A549 (cell line): ENCODE measurements at places on chromosomes 1 and 21.

- DNase-seq = no peak
Measured at GRCh38 chr1:7808253-7808844, 24.3 kb downstream of the PER3 start.

GRCh38 chr21:46429754-46430681 is 28.7 kb upstream of the DIP2A start:
- DNase-seq = no peak

DNA sequence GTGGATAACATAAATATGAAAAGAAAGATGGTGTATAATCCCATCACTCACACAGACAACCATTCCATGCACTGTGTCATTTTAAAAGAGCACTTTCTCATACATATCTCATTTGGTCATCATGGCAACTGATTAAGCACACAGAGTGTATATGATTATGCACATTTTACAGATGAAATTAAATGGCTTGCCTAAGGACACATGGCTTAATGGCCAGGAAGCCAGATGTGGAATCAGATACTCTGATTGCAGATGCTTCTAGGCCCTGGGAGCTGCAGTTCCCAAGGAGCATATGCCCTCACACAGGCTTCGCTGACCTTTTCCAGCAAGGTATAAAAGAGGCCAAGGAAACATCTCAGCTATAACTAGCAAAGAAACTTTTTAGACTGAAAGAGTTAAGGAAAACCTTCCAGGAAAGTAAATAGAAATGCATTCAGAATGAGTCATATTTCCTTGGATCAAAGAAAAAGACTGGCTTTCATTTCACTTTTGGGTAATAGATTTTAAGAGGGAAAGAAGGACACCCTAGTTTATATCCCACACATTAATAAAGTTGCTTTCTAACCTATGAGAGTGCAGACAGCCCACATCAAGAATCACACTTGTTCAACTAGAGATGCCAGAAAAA is 19.6 kb upstream of the FAM89A start:
- no peak for DNase-seq

GRCh38 chr1:15350551-15351200 is 59.0 kb upstream of the EFHD2 start:
- no peak for DNase-seq

DNA sequence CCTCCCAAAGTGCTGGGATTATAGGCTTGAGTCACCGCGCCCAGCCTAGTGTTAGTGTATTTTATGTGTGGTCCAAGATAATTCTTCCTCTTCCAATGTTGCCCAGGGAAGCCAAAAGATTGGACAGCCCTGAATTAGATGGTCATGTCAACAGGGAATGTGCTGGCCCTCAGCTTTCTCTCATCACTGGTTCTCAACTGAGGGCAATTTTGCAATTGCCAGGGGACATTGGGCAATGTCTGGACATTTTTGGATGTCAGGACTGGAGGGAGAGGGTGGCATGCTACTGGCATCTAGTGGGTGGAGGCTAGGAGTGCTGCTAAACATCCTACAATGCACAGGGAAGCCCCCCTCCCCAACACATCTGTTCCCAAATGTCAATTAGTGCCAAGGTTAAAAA is 95.0 kb downstream of the LAMC2 start:
- DNase-seq = peak; percentile 36

DNA sequence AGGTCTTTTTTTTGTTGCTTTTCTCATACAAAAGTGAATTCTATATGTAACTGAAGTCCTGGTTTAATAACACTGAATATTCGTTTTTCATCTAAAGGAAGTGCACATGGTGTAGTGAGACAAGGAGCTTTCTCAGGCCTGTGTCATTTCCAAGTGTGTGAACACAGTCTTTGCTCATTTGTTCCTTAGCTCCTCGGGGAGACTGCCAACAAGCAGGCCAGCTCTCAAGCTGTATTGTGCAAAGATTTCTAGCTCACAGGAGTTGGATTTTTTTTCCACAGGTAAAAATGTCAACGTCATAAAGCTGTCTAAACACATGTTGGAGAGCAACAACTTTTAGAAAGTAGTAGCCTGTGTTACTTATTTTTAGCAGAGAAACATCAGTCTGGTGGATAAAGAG is 87.8 kb upstream of the S1PR1 start:
- no peak for DNase-seq

GRCh38 chr1:46211051-46211450 is 7.9 kb downstream of the LURAP1 start:
- DNase-seq = no peak

GRCh38 chr1:35536556-35537162 is 20.5 kb downstream of the KIAA0319L start:
- DNase-seq = no peak

DNA sequence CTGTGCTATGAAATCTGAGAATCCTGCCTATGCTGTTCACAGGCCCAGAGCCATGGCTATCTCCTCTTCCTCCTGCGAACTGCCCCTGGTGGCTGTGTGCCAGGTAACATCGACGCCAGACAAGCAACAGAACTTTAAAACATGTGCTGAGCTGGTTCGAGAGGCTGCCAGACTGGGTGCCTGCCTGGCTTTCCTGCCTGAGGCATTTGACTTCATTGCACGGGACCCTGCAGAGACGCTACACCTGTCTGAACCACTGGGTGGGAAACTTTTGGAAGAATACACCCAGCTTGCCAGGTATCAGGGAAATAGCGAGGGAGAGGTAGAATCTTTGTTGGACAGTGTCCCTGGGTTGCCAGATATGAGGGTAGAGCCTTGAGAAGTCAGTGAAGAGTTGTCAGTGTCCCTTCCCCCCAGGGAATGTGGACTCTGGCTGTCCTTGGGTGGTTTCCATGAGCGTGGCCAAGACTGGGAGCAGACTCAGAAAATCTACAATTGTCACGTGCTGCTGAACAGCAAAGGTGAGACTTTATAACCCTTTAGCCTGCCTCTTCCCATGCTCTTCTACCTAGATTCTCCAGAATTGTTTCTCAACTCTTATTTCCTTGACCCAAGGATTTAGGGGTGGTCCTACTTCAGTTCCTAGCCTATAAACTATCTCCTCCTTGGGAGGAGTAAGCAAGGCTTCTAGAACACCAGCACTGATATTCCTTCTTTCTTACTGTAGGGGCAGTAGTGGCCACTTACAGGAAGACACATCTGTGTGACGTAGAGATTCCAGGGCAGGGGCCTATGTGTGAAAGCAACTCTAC is 1.4 kb downstream of the NIT1 start:
- peak; percentile 89 for DNase-seq

DNA sequence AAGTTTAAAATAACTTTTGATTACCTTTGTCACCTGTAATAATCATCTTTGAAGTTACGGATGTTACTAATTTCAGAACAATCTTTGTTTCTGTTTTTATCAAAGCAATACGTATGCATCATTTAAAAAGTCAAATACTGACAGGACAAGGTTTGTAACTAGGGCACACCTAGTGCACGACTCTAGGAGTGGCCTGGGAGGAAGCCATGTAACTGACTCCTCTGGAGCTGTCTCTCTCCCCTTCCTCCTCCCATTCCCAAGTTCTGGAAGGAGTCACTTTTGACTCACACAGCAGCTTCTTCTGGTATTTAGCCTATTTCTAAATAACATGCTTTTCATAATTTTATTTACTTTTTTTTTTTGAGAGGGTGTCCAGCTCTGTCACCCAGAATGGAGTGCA is 11.8 kb upstream of the RAP1GAP start:
- no peak for DNase-seq
